ENCODE measurements at places on chromosomes 11 and 22.

GRCh38 chr11:11782532-11783110 is 59.2 kb upstream of the USP47 start:
- DNase-seq, result no peak

DNA sequence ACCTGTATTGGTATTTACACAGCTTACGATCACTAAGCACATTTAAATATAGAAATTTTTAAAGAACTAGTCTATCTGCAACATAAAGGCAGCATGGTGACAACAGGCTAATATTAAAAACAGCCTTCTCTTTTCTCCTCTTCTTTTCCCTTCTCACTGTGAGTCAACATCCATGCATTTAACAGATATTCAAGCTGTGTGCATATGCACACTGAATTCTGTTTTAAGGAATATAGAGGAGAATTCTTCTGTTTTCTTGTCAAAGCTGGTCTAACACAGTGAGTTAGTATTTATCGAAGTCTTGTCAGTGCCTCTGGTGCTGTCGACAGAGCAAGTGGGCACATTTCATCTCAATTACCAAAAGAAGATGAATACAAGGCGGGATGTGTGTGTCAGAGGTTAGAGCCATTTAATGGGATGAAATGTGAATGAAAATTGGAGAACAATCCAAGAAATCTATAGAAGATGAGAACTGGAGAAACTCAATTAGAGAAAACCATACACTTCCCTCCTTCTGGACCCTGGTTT is 282.3 kb downstream of the FAT3 start:
- no peak for DNase-seq

GRCh38 chr11:75031771-75032549 is 43.2 kb downstream of the NEU3 start:
- peak; percentile 58 for DNase-seq

DNA sequence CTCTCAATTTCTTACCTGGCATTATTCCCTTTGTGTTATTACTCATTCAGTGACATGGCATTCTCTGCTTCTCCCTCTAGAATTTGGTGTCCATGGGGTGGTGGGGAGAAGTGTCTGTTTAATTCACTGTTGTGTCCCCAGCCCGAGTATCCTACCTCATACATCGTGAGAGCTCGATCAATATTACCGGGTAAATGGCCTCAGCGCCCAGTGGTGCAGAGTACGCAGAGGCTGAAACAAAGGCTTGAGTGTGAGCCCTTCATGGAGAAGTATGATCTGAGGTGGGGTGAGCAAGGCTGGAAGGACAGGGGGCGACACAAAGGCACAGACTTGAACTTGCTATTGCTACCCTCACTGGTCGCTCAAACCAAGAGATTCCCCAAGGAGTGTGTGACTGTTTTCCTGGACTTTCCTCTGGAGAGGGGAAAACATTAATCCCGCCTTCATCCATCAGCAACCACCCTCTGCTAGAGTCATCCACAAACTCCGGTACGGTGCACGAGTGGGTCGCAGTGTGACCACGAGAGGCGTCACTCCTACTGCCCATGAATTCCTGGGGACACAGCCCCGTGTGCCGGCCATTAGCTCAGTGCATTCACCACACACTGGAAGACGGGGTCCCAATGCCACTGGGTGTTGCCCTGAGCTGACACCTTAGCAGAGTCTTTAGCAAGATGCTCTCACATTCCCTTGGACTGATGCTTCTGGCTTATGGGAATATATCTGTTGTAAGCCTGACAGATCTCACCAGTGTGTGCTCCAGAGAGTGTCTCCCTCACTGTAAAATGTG is 35.0 kb upstream of the CCND1 start:
- DNase-seq, result no peak

- no peak for DNase-seq
Observed at GRCh38 chr11:33718440-33718839, 17.8 kb downstream of the CD59 start.

DNA sequence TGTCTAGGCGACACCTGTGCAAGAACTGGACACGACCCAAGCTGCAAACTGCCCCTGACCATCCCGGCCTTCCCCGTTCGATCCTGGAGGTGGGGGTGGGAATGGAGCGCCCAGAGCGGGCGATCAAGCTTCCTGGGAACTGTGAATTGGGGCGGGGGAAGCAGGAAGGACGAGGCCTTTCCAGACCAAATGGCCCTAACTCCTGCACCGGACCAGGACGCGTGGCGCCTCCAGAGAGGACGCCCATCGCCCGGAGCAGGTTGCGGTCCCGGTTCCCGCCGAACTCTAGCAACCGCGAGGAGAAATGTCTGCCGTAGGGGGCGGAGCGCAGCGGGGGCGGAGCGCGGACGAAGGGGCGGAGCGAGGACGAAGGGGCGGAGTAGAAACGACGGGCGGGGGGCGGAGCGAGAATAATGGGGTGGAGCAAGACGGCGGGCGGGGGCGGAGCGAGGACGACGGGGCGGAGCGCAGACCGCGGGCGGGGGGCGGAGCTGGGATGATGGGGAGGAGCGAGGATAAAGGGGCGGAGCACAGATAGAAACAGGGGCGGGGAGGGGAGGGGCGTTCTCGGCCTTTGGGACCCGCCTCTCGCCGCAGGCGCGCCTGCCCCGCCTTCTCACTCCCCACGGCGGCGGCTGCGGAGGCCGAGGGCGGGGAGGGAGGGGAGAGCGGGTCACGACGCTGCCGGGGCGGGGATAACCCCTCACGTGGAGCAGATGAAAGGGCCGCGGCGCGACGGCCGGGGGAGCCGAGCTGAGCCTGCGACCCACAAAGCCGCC is at the start of gene ZNRF3:
Gene ZNRF3 (plus strand): TSS at position 695 of the 779 bp plus-strand sequence. CDS start 195 bp downstream, outside the sequence.
- peak; percentile 87 for DNase-seq

- no peak for DNase-seq
Observed at GRCh38 chr11:44450295-44450932, 115.0 kb upstream of the CD82 start.

DNA sequence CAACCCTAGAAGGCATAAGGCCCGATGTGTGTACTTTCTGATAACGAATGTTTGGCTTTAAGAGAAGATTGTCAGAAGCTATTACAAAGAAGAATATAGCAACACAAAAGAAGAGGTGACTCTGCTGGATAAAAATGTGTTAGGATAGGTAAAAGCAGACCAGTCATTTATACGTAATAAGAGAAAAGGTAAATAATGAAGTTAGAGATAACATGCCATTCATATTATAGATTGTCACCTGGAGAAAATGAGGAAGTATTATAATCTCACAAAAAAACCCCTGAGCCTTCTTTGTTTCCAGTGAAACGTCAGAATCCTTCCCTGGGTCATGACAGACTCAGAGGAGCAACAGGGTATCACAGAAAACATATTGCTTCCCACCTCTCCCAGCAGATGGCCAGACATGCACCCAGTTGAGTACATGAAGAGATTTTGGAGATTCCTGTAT is 36.1 kb downstream of the PPFIA1 start:
- peak; percentile 18 for DNase-seq

GRCh38 chr11:359181-359714 is 10.1 kb upstream of the B4GALNT4 start:
- DNase-seq, result no peak

GRCh38 chr22:44452531-44453420 is 45.3 kb downstream of the RTL6 start:
- no peak for DNase-seq

DNA sequence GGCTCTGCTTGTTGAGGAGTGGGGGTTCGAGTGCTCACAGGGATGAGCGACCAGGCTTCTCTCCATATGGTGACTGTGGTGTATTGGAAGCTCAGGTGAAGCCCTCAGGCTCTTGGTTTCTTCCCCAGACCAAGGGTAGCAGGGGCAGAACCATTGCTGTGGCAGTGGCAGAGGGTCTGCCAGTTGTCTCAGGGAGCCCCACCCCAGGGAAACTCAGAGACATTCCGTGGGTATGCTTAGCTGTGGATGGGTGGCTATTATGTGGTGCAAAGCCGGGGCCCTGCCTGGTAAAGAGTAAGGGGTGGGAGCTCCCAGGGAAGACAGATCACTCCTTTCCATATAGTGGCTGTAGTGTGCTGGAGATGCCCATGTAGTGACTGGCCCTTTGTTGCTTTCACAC is 167.8 kb downstream of the DLG2 start:
- DNase-seq, result no peak

DNA sequence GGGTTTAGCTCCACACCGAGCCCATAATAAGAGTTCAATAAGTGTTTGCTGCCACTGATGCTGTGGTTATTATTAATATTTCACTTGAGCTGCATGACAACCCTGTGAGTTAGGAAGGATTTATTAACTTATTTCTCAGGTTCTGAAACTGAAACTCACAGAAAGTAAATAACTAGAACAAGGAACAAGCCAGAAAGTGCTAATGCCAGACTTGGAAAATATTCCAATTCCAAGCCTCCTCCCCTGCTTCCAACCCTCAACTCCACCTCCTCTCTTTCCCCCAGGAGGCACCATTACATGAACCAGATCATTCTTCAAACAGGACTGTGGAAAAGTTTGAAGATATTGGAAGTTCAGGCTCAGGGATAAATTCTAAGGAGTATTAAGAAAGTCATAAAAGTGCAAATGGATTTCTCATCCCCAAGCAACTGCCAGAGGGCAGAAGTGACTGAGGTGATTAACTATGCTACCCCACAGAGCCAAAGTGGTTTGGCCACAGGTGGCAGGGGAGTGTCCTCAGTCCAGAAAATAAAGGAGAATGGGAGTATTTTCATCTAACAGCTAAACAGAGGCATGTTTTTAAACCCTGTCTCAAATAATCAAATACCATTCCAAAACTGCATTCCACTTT is 3.2 kb upstream of the FJX1 start:
- no peak for DNase-seq

GRCh38 chr11:70592641-70593165 is 194.4 kb downstream of the CTTN start:
- no peak for DNase-seq

- DNase-seq, result no peak
Observed at GRCh38 chr22:24973872-24974271, 21.4 kb downstream of the KIAA1671 start.

DNA sequence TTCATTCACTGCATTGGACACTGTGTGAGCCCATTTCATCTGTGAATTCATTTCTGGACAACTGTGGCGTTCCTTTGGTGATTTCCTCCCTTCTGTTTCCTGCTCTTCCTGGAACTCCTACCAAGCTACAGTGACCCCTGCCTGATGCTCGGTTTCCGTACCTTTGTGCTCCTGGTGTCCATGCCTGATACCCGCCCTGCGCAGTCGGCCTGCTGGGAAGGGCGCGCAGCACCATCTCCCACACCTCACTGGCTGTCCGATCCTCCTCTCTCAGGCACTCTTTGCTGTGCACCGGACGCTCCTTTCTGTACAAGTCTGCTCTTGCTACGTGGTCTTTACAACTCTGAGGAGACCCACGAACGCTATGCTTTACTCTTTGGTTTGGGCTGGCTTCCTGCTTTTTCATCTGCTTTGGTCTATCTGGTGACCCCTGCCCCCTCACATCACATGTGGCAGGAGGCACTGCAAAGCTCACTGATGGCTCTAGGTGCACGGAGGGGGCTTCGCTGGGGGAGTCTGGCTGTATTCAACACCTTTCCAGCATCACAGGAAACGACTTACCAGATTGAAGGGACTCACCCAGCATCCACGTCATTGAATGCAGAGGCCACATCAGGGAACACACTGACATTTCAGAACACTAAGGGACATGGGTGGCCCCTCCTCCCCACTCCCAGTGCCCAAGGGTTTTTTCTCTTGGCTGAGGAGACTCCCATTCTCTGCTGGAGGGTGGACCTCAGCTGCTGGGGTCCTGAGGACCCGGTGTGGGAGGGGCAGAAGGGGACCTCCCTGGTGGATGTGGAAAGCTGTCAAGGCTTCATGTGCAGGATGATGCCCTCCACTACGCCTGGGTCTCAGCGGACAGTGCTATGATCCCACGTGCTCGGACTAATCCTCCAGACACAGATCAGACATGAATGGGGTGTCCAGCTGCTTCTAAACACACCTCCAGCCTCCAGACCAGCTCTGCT is 27.0 kb upstream of the MOB2 start:
- peak; percentile 36 for DNase-seq

- DNase-seq, result no peak
Observed at GRCh38 chr22:48751539-48752437, 1075.9 kb downstream of the BRD1 start.

- no peak for DNase-seq
Observed at GRCh38 chr22:38073150-38074130, 10.5 kb downstream of the SLC16A8 start.

GRCh38 chr22:25021976-25022711 is 69.6 kb downstream of the KIAA1671 start:
- no peak for DNase-seq

GRCh38 chr11:4751201-4751600 is 18.5 kb downstream of the OR51F1 start:
- DNase-seq, result no peak

GRCh38 chr22:44622147-44622427 is 79.9 kb upstream of the PRR5 start:
- DNase-seq, result no peak

- DNase-seq, result peak; percentile 31
Observed at GRCh38 chr11:22304337-22304961, 33.7 kb upstream of the SLC17A6 start.

DNA sequence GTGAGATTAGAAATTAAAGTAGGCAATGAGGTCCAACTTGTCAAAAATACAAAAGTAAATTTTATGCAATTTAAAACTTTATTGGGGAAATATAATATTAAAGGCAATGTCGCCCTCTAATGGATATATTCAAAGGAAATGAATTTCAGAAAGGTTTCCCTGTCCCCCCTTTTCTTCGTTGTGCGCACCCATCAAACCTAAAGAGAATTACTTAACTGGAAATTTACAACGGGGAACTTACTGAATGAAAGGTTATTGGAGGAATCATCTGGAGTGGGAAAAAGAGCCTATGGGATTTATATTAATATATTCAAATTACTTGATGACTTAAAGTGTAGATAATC is 1.7 kb upstream of the ABTB2 start:
- DNase-seq, result no peak

GRCh38 chr11:45413156-45413858 is 127.2 kb upstream of the SYT13 start:
- DNase-seq, result no peak

GRCh38 chr22:27793576-27793975 is 8.0 kb downstream of the MN1 start:
- DNase-seq, result no peak

DNA sequence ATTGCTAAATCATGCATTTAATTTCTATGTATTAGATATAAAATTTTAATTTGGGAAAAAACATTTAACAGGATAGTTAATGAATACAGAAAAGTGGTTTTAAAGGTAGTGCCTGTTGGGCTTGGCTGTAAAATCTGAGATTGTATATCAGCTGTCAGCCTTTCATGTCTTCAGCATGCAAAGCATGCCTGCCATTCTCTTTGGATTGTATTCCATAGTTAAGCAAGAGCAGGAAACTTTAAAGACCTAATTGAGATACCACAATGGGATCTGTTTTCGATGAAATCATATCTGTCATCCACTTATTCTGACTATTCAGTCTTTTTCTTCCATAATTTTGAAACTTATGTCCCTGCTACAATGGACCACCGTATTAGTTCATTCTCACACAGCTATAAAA is 451.0 kb upstream of the DDI1 start:
- no peak for DNase-seq

GRCh38 chr22:43582394-43582793 is 170.6 kb downstream of the MPPED1 start:
- no peak for DNase-seq

DNA sequence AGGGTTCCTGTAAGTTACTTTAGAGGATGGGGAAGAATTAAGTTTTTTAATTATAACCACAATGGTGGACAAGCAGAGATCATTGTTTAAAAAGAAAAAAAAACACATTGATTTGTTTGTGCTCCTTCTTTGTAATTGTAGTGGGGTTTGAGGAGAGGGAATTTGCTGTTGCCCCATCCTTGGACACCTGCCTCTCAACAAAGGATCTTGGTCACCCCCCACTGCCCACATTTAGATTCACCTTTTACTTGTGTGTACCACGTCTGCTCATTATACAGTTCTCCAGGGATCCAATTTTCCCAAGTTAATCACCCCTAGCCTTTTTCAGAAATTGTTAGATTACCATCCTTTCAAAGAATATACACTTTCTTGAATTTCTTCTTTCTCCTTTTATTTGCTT is 53.0 kb downstream of the DNAJC24 start:
- no peak for DNase-seq

All from kidney capillary endothelial cell (primary cell).